Stimulated activated CD8-positive, alpha-beta memory T cell treated with anti-CD3 and anti-CD28 coated beads, Interleukin-15, amount 100 ng/mL, for 4 hours (primary cell): ENCODE measurements at places on chromosomes 1 and 21.
A peak's percentile ranks its signal among the peaks of the same experiment; 100 is the strongest.

- DNase-seq: no peak
These were observed 69.1 kb downstream of the PTGS2 start for GRCh38 chr1:186611156-186611555.

- no peak for DNase-seq
These were observed 105.3 kb upstream of the CLDN14 start for GRCh38 chr21:36584980-36585940.

- no peak for DNase-seq
These were observed 108.6 kb downstream of the SIK1 start for GRCh38 chr21:43318368-43318767.

- DNase-seq: no peak
These were observed 46.7 kb upstream of the RABGAP1L start for GRCh38 chr1:174112489-174113162.

- DNase-seq: no peak
These were observed 461.3 kb downstream of the RPS6KC1 start for GRCh38 chr1:213512316-213512715.

- DNase-seq: no peak
These were observed 31.1 kb downstream of the DIP2A start for GRCh38 chr21:46489800-46490199.

DNA sequence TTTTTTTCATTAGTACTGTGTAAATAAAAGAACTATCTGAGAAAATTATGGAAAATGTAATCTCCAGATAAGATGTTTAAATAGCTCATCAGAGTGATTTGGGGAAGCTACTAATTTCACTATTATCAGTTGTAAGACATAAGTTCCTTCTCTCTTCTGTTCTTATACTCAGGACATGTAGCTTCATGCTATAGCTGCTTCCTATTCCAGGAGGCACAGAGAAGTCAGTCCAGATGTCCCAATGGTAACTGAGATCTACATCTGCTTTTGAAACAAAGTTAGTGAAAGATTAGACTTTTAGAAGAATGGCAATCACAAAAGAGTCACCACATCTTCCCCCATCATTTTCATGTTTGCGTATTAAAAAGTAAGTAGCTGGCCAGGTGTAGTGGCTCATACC is 5.6 kb downstream of the MAP3K21 start:
- DNase-seq: no peak

- no peak for DNase-seq
These were observed 883 bp downstream of the SLC66A1 start for GRCh38 chr1:19312782-19313635.

DNA sequence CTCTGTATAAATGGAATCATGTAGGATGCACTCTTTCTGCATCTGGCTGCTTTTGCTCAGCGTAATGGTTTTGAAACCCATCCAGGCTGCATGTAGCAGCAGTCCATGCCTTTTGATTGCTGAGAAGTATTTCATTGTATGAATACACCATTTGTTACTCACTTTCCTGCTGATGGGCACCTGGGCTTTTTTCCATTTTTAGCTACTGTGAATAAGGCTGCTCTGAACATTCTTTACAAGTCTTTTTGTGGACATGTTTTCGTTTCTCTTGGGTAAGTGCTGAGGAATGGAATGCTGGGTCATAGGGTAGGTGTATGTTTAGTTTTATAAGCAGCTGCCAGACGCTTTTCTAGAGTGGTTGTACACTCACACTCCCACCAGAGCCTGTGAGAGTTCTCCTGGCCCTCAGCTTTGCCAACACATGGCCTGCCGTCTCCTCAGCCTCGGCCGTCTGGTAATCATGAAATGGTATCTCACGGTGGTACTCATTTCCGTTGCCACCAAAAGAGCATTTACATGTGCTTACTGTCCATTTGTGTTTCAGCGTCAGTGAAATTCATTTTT is 22.7 kb downstream of the SLX9 start:
- no peak for DNase-seq

DNA sequence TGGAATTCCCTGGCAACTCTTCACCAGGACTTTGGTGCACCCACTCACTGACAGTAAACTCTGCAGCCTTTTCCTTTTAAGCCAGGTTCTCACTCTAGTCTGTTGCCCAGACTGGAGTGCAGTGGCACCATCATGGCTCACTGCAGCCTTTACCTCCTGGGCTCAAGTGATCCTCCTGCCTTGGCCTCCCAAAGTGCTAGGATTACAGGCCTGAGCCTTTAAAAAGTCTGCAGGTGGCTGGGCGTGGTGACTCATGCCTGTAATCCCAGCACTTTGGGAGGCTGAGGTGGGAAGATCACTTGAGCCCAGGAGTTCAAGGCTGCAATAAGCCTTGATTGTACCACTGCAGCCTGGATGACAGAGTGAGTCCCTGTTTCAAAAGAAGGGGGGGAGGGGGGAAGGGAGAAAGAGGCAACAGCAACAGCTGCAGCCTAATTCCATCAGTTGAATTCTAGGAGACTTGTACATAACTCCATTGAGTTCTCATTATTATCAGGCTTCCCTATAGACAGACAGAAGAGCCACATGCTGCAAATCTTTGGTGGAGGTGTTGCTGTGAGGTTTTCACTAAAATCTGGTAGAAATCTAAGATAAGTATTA is 8.1 kb upstream of the HNRNPR start:
- DNase-seq: no peak

DNA sequence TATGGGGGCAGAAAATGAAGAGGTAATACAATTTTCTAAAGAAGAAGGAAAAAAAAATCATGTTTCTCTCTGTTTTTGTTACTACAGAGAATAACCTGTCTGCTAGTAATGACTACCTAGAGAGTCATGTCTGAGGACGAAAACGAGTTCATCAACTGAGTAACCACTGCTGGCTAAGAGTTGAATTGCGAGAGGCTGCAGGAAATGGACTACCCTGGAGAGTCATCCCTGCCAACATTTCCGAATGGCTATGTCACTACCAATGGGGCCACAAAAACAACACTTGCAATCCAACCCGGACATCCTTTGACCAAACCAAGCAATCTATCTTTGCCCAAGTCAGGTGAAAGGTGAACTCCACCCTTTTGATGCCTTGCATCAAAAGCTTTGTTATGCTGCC is 120.6 kb downstream of the FCRL5 start:
- no peak for DNase-seq

DNA sequence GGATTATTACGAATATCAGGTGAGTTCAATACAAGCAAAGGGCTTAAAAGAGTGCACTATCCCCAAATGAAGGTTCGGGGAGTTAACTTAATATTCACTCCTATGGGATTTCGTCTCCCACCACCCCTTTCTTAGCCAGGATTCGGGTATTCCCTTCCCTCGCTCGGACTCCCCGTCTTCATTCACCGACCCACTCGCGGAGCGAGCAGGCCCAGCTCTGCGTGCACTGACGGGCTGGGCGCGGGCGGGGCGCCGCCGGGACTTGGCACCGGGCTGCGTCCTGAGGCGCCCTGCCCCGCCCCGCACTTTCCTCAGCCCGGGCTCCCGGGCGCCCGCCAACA is 7.7 kb upstream of the MPZL1 start:
- peak; percentile 60 for DNase-seq

GRCh38 chr1:8903908-8904650 is 25.6 kb upstream of the ENO1 start:
- no peak for DNase-seq
